ENCODE measurements at places on chromosomes 2 and 18. TPM values are rescaled to one million over a fixed set of nuclear protein-coding genes. Genes with fewer than 3 reads are reported as not detected.
A peak's percentile ranks its signal among the peaks of the same experiment; 100 is the strongest.

The SYT4 gene
- not detected for total RNA-seq

The UGT1A10 gene
- not detected for total RNA-seq

- DNase-seq = no peak
Measured at GRCh38 chr2:239175181-239175580, 225.6 kb downstream of the HDAC4 start.

The CLHC1 gene
- 9.7 TPM for total RNA-seq

GRCh38 chr2:29628862-29629261 is 292.5 kb downstream of the ALK start:
- no peak for DNase-seq

DNA sequence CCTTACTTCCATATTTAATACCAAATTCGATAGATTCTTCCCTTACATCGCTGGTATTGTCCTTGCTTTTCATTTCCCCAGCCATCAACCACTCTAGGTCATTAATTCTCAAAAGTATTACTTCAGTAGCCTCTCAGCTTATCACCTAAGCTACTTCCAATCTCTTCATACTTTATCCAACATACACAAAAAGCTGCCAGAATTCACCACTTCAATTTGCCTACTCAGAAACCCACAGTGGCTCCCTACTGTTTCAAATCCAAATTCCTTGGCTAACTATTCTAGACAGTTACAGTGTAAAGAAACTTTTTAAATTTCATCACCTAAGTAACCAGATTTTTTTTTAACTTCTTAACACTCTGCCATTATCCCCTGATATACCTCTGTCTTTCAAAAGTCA is 4.7 kb downstream of the SLC25A12 start:
- DNase-seq = no peak

The TMEM163 gene
- total RNA-seq = not detected

DNA sequence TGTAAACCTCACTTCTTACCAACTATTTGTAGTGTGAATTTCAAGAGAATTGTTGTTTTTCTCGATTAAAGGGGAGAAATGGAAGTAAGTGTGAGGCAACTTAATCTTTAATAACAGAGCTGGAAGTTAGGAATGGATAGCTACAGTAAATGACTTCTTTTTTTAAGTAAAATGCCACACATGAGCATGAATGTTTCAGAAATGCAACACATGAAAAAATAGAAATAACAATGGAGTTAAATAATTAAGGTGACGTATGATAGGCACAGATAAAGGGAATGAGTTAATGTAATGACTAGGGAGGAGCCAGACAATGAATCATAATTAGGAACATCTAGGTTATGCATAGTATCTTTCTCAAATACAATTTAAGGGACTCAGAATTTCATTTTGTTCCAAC is 3.4 kb downstream of the REL start:
- no peak for DNase-seq

GRCh38 chr2:27973592-27973991 is 83.1 kb downstream of the BABAM2 start:
- DNase-seq = no peak

- peak; percentile 13 for DNase-seq
Measured at GRCh38 chr2:39728941-39729351, 50.1 kb downstream of the THUMPD2 start.

The BMP10 gene
- total RNA-seq = not detected

DNA sequence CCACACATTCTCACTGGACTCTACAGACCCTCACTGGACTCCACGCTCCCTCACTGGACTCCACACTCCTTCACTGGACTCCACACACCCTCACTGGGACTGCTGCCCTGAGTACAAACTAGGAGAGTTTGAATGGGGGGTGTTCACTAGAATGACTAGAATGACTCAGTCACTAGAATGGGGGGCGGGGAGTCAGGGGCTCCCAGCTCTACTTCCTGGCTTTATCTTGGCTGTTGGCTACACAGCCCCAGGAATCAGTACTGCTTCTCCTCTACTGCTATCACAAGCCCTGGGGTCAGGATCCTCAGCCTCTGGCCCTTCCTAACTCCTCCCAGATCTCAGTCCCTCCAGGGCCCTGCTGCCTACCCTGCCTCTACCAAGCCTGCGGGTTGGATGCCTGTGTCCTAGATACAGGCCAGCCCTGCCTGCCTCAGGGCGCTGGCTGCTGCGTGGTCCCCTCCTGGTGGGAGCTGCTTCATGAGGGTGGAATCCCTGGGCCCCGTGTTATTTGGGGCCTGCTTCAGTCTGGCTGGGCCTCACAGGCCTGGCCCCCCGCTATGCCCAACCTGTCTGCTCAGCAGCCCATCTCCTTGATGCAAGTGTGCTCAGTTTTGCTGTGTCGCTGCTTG is 7.8 kb downstream of the PTMA start:
- no peak for DNase-seq

DNA sequence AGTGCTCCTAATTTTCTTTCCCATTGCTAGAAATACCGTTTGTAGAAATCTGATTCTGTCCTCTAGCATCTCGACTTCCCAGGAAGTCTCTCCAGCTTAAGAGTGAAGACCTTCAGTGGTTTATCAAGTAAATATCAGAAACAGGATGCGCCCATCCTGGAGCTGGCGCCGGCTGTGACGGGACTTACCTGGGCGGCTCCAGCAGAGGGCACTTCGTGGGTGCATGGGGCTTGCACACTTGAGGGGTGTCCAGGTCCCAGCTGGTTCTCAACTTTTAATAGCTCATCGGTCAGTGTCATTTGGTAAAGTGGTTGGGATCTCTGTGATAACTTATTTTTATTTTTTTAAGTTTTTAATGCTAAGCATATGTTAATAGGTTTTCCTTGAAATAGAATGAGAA is 167.0 kb upstream of the TPO start:
- DNase-seq = no peak
